ENCODE measurements at places on chromosomes 7 and 10. TPM values are rescaled to one million over a fixed set of nuclear protein-coding genes. Genes with fewer than 3 reads are reported as not detected.

DNA sequence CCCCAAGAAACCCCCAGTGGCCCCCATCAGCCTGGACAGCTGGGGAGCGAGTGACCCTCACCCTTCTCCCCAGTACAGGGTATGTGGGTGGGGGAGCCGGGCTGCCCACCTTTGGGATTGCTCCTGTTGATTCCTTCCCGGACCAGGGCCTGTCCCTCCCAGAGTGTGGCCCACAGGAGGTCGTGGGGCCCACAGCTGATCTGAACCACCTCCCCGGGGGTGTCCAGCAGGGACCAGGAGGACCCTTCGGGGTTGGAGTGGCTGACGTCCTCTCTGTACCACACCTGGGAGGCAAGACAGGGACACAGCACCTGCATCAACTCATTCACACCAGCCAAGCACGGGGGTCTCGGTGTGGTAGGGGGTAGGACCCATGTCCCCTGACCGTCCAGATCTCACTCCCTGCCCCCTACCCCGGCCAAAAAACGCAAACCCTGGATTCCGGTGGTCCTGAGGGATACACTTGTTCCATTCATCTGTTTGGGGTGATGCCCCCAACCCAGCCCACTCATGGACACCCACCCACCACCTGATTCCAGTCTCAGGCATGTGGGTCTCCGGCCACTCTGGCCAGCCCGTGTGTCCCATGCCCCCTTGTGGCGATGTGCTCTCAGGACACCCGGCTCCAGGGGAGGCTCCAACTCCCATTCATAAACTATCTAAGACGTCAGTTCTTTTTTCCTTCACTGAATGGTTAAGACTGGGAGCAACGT lies 10.9 kb downstream of the TECPR1 start:
- DNase-seq = peak; percentile 56

DNA sequence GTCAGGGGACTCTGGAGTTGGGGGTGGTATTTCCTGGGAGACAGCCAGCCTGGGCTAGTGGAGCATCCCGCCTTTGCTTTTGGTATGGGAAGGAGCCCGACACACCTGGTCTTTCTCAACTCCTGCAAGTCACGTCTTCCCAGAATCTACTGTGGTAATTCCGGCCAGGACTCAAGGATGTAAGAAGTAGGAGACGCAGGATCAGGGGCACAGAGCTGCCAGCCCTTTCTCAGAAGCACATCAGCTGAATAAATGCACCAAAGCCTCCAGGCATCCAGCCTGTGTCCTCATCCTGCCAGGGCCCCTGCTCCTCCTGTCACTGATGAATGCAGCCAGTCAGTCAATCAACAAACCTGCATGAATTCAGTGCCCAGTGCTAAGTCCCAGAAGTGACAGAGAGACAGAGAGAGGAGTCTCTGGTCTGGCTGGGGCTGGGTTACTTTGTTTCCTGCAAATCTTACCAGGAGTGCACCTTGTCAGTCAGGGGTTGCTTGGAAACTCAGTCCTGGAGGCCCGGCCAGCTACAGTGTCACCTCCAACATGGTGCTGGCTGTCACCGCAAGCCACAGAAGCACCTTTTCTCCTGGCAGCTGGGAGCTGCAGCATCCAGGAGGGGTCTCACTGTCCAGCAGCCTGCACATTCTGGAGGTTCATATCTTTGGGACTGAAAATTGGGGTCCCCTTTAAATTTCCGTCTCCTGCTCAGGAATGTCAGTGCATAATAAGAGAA lies 101.8 kb downstream of the PTPRE start:
- no peak for DNase-seq

DNA sequence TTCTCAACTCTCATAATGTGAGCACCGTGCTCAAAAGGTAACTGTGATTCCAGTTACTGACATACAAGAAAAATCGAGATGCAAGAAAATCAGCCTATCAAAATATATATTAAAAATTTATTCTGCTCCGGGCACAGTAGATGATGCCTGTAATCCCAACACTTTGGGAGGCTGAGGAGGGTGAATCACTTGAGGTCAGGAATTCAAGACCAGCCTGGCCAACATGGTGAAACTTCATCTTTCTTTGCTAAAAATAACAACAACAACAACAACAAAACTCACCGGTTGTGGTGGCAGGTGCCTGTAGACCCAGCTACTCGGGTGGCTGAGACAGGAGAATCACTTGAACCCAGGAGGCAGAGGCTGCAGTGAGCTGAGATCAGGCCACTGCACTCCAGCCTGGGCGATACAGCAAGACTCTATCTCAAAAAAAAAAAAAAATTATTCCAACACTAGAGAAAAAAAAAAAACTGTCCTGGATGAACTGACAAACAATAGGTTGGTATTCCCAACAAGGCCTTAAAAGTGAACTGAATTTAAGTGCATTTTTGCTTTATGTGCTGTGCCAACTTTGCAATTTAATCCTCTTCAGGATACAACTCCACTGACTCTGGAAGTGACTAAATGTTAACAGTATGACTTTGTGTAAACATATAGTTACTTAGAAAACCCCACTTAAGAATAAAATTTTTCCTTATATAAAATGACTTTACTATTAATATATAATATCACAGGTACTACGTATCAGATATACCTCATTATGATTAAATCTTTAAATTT lies 51.1 kb downstream of the JMJD1C start:
- peak; percentile 49 for DNase-seq

DNA sequence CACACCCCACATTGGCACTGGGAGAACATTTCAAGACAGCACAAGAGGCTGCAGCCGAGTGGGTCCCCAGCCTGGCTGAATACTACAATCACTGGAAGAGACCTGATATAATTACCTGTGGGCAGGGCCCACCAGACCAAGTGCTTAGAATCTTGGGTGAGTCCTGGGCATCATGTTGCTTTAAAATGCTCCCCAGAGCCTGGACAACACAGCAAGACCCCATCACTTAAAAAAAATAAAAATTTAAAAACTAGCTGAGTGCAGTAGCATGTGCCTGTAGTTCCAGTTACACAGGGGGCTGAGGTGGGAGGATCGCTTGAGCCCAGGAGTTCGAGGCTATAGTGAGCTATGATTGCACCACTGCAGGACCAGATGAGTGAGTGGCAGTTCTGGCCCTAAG lies 28.1 kb downstream of the FAM171A1 start:
- no peak for DNase-seq

CHST15 gene
- total RNA-seq = 0.25 TPM
